ENCODE measurements at places on chromosomes 5 and 9.
A peak's percentile ranks its signal among the peaks of the same experiment; 100 is the strongest.

GRCh38 chr9:24051587-24051986, 225.5 kb upstream of the ELAVL2 start:
- DNase-seq = no peak

- DNase-seq = no peak
Observed at GRCh38 chr9:70218767-70219166, 40.0 kb upstream of the SMC5 start.

DNA sequence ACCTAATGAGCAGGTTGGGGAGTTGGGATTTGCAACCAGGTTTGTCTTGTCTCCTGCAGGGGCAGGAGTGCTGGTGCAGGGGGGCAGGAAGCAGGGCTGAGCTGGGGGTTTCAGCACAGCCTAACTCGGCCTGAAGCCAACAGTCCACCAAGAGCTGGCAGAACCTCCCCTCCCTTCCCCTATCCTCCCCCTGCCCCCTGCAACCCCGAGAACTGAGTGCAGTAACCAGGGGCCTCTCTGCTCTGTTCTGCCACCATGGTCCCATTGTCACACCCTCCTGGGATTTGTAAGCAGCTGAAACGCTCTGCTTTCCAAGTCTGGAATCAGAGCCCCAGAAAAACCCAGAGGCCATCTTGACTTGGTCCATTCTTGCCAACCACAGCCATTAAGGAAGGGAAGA, 72.9 kb downstream of the ARHGEF37 start:
- DNase-seq = no peak

DNA sequence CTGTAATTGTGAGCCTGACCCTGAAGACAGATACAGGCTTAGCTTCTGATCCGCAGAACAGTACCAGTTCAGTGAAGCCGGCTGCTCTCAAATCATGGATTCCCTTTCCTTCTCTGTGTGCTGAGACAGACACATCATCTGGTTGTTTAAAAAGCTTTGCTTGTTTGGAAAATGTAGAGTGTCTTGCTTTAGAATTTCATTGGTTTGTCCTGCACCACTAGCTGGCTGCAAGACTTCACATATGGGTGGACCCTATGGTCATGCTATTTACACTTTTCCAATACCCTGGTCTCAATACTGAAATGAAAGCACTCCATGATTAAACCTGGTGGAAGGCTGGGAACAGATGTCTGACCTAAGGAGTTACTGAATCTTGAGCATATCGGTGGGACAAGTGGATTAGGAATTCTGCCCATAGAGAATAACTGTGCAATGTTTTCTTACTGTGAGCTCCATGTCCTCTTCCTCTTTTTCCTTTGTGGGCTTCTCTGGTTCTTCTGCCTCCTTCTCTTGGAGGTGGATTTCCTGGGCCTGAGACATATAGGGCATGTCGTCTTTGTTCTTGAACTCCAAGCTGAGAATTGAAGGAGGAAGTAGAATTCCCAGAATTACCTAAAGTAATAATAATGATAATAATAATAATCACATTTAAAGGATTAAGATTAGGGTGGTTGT, 201.1 kb upstream of the KLF9 start:
- DNase-seq = no peak

DNA sequence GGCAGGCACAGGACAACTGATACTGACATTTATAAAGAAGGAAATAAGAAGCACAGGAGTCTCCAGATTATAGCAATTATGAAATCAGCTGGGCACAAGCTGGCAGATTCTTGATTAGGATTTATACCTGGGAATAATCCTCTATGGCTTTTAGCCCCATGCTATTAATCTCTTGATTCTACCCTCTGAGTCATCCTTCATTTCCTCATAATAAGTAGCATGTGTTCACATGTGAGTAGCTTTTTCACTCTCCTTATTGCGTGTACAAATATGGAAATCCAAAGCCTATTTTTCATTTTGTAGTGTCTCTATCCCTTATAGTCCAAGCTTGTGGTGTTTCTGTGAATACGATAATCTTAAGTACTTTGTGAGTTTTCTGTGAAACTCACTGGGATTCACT, 185.0 kb upstream of the PRLR start:
- no peak for DNase-seq

DNA sequence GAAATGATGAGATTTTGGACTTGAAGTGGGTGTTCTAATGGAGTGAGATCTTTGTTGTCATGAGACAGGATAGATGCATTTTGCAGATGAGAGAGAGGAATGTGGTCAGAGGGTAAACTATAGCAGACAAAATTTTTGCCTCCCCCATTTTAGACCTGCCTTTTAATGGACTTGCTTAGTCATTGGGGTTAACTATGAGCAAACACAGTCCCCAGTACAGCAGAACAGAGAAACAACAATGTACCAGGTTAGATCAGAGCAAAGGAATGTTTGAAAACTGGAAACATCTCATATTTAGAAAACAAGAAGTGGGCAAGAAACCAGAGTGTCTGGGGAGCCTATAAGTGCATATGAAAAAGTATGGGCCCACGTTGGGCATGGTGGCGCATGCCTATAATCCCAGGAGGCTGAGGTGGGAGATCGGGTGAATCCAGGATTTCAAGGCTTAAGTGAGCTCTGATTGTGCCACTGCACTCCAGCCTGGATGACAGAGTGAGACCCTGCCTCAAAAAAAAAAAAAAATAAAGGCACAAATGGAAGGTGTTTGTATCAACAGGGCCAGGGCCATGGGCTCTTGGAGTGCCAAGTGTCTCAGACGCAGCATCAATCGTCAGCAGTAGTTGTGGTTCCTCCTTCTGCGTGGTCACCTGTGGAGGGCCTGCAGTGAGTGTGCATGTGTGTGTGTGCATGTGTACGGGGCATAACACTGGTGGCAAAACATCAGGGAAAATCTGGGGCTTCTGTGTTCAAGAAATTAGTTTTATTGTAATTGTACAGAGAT, 214.4 kb upstream of the S1PR3 start:
- no peak for DNase-seq

GRCh38 chr9:6973089-6973488, 215.3 kb downstream of the KDM4C start:
- no peak for DNase-seq

DNA sequence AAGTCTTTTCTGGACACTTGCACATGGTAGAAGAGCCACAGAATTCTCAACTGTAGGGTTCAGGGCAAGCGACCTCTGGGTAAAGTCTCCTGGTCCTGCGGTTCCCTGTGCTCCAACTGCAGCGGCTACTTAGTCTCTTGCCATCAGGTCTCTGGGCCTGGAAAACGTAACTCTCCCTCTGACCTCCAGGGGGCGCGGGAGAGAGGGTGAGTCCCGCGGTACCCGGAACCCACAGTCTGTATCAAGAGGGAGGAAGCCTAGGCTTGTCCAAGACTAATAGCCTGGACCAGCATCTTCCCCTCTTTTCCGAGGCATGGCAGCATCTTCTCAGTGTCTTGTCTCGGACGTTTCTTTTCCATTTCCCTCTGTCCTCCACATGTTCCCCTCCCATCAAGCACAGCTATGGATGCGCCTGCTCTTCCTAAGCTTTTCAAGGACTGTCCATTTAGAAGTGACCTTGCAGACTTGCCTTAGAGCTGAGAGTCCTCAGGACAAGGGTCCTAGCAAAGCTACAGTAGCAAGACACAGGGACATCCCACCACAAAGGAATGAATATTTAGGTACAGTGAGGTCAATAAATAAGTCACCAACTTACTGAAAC, 59.3 kb downstream of the FSTL4 start:
- DNase-seq = peak; percentile 50

- no peak for DNase-seq
Observed at GRCh38 chr9:70880535-70880934, 240.9 kb downstream of the TRPM3 start.

DNA sequence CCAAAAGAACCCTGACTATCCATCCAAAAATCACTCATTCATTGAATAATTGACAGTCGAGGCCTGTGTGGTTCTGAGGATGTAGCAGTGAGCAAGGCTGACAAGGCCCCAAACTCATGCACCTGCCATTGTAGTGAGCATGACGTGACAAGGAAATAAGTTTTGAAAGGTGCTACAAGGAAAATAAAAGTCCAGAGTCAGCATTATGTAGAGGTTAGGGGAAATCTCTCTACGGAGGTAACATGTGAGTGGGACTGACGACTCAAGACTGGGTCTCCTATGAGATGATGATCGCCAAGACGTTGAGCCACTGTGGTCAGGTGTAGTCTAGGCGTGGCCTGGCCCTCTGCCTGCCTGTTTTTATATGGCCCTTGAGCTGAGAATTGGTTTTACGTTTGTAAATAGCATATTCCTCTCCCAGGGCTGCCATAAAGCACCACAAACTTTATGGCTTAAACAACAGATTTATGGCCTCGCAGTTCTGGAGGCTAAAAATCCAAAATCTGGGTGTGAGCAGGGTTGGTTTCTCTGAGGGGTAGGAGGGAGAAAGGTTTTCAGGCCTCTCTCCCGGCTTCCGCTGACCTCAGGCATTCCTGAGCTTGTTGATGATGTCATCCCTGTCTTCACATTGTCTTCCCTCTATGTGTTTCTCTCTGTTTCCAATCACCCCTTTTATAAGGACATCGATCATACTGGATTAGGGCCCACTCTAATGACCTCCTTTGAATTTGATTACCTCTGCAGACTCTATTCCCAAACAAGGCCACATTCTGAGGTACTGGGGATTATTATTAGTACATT, 206.4 kb upstream of the EGFLAM start:
- no peak for DNase-seq

DNA sequence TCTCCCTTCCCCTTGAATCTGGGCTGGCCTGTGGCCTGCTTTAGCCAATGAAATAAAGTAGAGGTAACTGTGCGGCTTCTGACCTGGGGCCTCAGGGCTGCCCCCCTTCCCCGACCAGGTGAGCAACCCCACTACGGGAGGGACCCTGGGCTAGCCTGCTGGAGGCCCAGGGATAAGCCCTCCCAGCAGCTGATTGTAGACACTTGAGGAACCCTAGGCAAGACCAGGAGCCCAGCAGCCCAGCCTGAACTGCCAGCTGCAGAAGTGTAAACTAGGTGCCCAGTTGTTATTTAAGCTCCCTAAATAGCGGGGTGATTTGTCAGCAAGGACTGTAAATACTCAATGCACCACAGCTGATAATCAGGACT, 41.3 kb downstream of the RAPGEF1 start:
- DNase-seq = no peak

- no peak for DNase-seq
Observed at GRCh38 chr5:1108865-1109174, 3.0 kb downstream of the SLC12A7 start.

DNA sequence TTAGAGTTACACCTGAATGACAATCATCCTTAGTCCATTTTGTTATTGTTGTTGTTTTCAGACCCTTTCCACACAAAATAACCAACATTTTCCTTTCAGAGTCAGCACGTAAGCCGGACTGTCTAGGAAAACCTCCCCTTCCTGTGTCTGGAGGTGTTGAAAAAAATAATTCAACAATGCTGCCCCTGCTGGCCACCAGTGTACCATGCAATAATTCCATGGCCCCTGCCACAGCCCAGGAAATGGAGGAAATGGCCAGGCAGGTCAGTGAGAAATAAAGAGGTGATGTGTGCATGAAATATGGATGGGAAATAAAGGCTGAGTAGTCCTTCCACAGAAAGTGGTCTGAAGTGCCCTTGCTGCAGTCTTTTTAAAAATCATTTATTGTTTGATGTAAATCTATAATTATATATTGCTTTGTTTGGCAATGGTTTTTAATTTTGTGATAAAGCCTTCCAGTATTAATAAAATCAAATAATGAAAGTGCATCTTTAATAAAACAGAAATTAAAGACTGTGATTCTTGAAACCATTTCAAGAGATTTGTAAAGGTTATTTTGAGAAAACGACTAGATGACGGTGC, 152.8 kb upstream of the PAPPA start:
- DNase-seq = no peak

Measured in COLO829 (cell line).